ENCODE measurements at places on chromosomes 7 and 10. TPM values are rescaled to one million over a fixed set of nuclear protein-coding genes. Genes with fewer than 3 reads are reported as not detected.
A peak's percentile ranks its signal among the peaks of the same experiment; 100 is the strongest.

Gene CYCS
- 115 TPM for polyA plus RNA-seq

GRCh38 chr10:85262992-85263391 is 934.6 kb downstream of the CCSER2 start:
- no peak for DNase-seq

Gene PRLHR
- polyA plus RNA-seq, result not detected

Gene ANXA8
- polyA plus RNA-seq, result not detected

DNA sequence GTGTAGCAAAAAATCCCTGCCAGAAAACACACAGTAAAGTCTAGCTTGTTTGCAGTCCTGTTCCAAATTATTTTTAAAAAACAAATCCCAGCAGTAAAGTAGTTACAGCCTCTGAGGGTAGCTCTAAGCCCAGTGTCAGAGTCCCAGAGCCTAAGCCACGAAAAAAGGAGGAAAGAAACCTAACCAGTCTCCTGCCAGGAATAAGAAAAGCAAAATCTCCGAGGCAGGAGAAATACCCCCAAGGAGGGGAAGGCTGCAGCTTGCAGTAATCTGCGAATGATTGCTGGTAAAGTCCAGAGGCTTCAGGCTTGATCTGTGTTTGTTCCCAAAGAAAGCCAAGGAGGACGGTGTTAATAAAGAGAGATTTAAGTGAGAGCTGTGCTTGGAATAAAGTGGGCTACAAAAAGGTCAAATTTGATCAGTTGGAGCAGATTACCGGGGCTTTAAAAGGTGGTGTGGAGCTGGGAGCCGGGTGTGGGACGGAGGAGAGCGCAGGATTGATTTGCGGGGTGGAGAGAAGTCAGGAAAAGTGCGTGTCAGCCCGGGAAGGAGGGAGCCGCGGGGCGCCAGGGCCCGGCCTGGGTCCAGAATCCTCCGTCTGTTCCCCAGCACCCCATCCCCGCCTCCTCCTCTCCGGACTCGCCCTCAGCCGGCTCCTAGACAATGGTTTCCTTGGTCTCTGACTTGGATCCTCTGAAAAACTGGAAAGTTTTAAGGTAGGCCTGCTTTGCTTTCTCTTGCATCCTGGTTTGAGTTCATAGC is 219.4 kb upstream of the CELF2 start:
- peak; percentile 64 for DNase-seq

Gene NYAP1
- polyA plus RNA-seq, result 2.2 TPM

- no peak for DNase-seq
Observed at GRCh38 chr7:26279405-26279804, 12.3 kb upstream of the SNX10 start.

Measured in hindlimb muscle (tissue), 1 donor.